ENCODE measurements at places on chromosomes 1 and 21.

DNA sequence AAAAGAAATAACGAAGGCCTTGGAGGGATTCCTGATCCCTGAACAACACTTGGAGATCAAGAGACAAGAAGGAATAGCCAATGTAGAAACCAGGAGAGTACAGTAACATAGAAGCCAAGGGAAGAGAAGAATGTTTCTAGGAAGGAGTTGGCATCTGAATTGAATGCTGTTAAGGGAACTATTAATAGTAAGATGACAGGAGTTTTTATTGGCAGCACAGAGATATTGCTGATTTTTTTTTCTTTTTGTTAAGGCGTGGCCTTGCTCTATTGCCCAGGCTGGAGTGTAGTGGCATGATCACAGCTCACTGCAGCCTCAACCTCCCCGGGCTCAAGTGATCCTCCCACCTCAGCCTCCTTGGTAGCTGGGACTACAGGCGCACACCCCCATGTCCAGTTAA is 9.6 kb upstream of the SFT2D2 start:
- DNase-seq = no peak

GRCh38 chr1:6093071-6093470 is 47.4 kb downstream of the KCNAB2 start:
- DNase-seq = no peak

DNA sequence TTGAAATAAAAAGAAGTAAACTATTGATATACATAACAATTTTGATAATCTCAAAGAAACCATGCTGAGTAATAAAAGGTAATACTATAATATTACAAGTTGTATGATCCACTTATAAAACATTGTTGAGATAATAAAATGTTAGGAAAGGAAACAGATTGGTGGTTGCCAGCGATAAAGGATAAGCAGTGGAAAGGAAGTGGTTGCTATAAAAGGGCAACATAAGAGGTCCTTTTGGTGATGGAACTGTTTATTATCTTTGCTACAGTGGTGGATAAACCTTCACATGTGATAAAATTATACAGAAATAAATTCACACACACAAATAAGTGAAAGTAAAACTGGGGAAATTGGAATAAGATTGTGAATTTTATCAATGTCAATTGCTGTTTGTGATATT is 15.1 kb downstream of the OR6F1 start:
- DNase-seq = no peak

DNA sequence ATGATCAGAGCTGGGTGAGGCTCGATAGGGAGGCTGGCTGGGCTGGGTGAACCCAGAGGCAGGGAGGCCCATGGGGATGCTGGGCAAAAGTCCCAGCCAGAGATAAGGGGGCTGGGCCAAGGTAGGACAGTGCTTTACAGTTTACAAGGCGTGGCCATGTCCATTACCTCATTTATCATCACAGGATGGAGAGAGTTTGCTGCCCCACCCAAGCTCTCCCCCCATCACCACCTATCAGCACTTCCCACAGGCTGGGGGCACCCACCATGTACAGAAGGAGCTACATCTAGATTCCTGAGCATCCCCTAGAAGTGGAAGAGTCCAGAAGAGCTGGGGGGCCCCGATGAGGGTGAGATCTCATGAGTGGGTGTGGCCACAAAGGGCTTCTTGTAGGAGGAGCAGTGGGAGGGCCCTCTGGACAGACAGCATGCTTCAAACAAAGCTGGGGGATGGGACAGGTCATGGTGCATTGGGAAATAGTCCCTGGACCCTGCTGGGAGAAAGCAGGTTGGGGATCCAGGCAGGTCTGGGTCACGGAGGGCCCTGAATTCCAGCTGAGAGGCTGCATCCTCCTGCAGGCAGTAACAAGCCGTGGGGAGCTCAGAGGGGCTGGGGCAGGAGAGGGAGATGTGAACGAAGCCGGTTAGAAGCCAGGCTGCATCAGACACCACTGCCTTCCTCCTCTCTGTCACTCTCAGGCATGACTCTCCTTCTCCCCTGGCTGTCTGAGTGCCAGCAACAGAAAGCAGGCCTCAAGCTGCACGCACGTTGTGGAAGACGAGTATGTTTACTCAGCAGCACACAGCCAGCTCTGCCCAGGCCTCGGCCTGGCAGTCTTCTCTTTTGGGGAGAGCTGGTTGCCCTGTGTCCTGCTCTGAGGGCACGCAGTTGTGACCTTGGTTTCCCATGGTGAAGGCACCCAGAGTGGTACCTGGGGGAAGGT is 202.3 kb downstream of the HIVEP3 start:
- DNase-seq = no peak

DNA sequence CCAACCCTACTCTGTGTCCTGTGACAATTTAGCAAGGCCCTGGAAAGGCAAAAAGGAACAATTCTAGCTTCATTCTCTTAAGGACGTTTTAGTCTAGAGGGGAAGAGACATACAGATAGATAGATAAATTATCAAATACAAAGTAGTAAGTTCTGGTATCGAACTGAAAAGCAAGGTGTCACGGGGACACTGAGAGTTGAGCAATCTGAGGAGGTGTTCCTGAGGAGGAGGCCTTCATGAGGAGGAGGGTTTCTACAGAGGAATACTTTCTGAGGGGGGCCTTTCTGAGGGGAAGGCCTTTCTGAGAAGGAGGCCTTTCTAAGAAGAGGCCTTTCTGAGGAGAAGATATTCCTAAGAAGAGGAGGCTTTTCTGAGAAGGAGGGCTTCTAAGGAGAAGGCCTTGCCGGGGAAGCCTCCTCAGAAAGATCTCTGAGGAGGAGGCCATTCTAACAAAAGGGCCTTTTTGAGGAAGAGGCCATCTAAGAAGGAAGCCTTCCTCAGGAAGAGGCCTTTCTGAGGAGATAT is 155.9 kb upstream of the COA6 start:
- DNase-seq = no peak

DNA sequence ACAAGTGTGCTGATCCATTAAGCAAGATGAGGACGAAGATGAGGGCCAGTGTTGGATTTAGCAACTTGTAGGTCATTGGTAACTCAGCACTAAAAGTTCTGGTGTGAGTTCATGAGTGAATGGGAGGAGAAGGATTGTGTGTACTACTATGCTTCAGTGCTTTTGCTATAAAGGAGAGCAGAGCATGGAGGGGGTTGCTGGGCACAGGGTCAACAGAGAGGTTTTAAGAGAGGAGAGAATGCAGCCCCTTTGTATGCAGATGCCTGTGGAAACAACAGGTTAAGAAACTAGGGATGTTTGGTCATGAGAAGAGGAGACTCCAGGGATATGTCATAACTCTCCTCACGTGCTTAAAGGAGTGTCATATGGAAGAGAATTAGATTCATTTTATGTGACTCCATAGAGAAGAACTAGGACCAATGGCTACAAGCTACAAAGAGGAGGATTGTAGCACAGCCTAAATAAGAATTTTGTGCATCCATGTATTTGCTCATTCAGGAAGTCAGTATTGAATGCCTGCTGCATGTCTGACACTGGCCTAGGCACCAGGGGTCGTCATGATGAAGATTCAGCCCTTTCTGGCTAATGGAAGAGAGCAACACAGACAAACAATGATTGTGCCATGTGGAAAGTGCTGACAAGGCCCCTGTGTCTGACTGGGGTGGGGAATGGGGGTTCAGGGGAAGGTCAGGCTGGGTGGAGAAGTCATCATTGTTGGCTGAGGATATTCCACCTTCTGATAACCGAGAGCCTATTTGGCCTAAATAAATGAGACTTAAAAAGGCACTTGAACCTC is 53.5 kb downstream of the KIRREL1 start:
- DNase-seq = no peak

- no peak for DNase-seq
Observed at GRCh38 chr1:179038528-179039281, 13.0 kb downstream of the FAM20B start.

- no peak for DNase-seq
Observed at GRCh38 chr1:208531003-208531750, 287.0 kb upstream of the PLXNA2 start.

DNA sequence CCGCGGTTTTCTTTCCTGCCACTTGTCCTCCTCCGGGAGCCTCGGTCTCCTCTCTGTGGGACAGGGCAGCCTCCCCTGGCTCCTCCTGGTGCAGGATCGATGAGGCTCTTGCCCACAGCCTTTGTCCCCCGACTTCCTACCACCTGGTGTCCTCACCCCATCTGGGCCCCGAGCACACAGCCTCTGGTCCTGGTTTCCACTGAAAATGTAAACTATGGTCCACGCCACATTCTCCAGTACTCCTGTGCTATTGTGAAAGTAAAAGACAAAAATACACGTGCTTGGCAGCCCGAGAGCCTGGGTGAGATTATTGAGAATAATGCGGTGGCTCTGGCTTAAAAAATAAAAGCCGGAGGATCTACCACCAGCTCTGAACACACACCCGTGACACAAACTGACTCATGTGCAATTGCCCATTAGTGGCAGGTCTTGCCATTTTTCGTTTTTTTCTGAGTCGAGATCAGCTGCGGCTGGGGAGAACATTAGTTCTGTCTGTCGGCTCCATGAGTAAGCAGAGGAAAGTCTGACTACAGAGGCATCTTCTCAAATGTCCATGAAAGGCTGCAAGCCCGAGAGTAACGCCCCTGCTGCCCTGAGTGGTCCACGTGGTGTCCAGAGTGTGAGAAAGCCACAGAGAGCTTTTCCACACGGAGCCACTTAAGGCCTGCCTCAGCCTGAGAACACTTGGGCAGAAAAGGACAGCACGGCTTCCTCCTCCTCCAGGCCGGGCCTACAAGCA is 5.7 kb upstream of the COL6A2 start:
- DNase-seq = no peak

DNA sequence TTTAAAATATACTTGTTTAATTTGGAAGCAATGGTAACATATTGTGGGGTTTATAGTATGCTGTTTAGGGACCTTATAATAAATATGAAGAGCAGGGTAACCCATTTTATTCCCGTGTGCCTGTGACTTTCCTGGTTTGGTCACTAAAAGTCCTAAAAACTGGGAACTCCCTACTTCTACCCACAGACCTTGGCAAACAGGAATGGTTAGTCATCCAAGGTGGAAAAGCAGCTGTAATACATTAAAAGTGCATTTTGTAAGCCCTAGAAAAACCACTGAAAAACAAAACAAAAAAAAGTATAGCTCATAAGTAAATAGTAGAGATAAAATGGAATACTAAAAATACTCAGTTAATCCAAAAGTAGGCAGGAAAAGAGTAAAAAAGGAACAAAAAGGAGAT is 538.9 kb downstream of the LMO4 start:
- no peak for DNase-seq

GRCh38 chr1:156773607-156774006 is 6.3 kb downstream of the PRCC start:
- DNase-seq = no peak

GRCh38 chr1:221031458-221032203 is 152.4 kb downstream of the HLX start:
- no peak for DNase-seq

- no peak for DNase-seq
Observed at GRCh38 chr1:8905582-8906191, 27.2 kb upstream of the ENO1 start.

DNA sequence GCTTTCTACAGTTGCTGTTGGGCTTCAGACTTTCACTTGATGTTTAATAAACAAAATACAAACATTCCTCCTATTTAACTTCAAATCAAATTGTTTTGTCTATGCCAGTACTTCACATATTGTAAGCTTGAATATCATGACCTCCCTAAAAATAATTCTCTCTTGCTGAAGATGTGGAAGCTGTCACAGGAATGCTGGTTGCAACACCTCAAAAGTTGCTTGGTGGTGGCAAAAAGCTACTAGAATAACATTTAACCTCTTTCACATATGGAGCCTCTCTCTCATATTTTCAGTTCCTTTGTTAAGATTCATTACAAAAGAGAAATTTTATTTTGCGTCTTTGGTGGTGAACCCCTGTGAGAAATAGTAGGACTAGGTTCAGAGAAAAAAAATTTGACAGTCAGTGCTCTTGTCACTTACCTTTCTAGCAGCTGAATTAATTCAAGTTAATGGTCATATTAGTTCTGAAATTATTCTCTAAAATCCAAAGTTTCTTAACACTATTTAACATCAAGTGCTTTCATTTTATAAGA is 25.5 kb upstream of the F13B start:
- DNase-seq = no peak

DNA sequence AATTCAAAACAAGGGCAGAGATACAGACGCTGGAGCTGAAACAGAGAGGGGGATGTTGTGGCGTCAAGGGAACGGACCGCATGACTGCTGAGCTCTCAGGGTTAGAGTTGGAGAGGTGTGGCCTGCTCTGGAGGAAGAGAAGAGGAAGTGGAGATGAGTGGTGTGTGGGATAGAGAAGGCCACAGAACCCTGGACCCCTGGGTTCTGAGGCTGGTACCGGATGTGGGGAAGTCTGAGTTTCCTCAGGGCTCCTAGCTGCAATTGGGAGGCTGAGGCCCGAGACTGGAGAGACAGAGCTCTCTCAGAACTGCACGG is 1.8 kb downstream of the BCAN start:
- no peak for DNase-seq

- no peak for DNase-seq
Observed at GRCh38 chr1:53284224-53285020, 43.4 kb downstream of the LRP8 start.

DNA sequence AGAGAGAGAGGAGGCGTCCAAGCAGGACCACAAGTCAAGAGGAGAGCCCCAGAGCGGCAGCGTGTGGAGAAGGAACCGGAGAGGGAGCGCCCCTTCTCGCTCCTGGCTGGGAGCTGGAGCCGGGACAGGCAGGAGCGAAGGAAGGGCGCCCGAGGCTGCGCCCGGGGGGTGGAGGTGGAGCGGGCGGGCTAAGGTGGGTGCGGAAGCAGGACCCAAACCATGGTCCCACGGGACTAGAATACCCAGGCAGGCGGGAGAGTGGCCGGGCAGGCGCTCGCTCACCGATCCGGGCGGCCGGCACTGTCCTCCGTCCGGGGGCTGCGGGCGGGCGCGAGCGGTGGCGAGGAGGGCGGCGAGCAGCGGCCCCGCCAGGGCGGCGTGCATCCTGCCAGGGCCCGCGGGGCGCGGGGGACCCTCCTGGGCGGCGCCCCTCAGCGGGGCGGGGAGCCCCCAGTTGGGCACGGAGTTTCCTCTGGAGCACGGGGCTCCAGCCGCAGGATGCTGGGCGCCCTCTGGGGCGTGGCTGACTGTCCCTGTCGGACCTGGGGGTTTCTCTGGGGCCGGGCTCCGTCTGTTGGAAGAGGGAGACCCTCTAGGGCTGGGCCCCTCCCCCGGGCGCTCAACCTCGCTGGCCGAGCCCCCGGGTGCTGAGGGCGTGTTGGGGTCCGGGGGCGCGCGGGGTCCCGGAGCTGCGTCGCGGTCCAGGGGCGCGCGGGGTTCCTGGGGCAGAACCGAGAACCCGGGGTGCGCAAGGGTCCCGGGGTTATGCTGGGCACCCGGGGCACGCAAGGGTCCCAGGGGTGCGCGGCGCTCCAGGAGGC is 569 bp downstream of the TRABD2B start:
- no peak for DNase-seq

DNA sequence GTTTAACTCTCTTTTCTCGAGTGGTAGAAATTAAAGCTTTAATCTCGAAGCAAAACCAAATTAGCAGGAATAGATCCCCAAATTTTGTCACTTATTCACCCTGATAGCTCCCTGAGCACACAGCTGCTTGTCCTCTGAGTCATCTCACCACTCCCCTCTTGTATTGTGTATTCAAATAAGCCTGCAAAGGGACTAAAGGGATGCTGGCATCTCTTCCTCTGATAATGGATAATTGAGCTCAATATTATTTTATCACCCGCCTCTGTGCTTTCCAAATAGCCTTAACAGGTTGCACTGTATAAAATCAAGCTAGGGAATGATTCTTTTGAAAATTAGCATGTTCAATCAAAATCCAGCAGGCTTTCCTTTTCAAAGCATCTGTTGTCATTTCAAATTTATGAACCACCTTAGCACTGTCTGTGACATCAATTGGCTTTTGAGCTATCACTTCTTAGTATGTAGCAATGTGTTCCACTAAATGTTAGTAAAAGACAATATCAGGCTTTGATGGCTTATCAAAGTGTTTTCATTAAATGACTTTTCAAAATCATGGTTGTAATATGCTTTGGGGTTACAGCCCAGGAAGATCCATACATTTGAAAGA is 561.6 kb downstream of the PLA2G4A start:
- DNase-seq = no peak

GRCh38 chr1:192732787-192733186 is 76.1 kb upstream of the RGS2 start:
- DNase-seq = no peak

All from cerebellar nuclear complex (tissue), 1 donor.